Lower lobe of right lung (tissue), 2 donors: ENCODE measurements at places on chromosomes 5 and 9. TPM values are rescaled to one million over a fixed set of nuclear protein-coding genes. Genes with fewer than 3 reads are reported as not detected.

DNA sequence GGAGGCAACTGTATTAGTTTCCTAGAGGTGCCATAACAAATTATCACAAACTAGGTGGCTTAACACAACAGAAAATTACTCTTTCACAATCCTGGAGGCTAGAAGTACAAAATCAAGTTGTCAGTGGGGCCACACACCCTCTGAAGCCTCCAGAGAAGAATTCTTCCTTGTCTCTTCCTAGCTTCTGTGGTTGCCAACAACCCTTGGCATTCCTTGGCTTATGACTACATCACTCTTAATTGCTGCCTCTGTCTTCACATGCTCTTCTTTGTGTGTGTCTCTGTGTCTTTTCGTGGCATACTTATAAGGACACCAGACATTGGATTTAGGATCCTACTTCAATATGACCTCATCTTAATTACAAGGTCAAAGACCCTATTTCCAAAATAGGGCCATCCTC lies 327.5 kb downstream of the CHSY3 start:
- no peak for DNase-seq

GRCh38 chr9:18608371-18608770 lies 134.4 kb downstream of the ADAMTSL1 start:
- DNase-seq = no peak

Gene PRRX2
- 2.5 TPM for total RNA-seq

DNA sequence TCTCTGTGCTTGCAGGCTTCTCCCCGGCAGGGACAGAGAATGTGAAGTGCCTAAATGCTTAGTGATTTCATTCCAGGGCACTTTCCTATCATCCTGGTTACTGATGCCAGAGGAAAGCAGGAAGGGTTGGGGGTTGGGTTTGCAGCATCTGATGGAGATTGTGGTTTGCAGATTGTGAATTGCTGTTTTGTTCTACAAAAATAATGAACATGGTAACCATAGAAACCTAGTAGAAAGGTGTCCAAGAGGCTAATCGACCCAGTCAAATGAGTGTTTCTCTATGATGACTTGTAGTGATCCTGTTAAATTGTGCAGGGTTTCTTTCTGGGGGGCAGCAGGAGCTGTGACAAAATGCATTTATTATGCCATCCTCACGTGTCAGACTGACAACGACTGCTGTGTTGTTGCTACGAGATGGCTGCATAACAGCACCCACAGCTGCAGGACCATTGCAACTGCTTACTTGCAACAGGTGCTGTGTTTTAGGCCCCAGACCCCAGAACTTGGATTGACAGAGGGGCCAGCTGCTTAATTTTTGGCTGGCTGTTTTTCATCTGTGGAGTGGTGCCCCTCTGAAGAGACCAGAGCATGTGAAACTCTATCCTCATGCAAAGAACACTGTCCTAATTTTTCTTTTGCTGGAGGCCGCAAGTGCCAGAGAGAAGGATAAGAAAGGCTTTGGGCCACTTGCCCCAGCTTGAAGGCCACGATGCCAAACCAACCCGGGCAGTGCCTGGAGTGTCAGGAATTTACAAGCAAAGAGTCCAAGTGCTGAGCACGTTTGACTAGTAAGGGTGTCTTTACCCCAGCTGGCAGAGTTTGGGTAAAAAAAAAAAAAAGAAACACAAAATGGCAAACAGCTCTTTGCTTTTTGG lies 397.8 kb downstream of the GADD45G start:
- DNase-seq = no peak

DNA sequence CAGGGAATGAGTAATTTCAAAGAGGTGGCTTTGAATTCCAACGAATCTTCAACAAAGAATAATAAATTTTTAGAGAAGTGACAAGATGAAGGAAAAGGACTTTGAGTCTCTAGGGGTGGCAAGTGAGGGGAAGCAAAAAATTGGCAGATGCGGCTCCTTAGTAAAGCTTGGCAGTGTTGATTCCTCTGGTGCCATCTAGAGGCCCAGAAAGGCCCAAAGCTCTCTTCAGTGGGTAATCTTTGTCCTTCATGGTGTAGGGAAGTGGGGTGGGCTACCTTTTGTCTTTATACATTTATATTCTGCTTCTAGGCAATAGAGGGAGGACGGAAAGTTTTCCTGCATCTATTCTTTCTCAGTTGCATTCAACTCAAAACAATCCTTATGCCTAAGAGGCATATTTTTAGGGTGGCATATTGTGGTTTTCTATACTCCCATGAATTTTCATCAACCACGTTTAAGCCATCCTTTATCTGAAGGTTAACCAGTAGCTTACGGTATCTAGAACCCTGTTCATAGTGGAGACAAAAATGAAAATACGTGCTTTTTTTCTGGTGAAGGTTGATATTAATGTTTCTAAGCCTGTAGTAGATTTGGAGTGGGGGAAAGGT lies 17.5 kb upstream of the ROPN1L start:
- DNase-seq = no peak

GRCh38 chr5:111968459-111968858 lies 211.5 kb upstream of the NREP start:
- DNase-seq = no peak

Gene SGCD
- total RNA-seq = 6.0 TPM

- DNase-seq = peak; percentile 86
Measured at GRCh38 chr5:150734579-150735384, 24.0 kb downstream of the DCTN4 start.

Gene OLFM1
- total RNA-seq = 24.1 TPM

DNA sequence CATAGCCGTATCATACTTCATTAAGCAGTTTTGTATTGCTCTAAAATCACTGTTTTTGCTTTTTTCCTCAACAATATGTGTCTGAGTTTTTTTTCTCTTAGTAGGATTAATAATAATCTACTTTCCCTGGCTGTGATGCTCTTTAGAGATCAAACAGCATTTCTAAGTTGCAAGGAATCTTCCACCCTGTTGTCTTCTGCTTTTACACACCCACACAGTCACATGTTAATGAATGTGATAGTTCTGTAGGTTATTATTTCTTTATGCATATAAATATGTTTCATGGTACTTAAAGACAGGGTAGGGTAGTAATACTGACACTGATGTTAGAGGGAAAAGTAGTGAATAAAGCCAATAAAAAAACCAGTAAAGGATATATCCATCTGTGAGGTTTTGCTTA lies 29.3 kb downstream of the SLC44A1 start:
- DNase-seq = no peak

DNA sequence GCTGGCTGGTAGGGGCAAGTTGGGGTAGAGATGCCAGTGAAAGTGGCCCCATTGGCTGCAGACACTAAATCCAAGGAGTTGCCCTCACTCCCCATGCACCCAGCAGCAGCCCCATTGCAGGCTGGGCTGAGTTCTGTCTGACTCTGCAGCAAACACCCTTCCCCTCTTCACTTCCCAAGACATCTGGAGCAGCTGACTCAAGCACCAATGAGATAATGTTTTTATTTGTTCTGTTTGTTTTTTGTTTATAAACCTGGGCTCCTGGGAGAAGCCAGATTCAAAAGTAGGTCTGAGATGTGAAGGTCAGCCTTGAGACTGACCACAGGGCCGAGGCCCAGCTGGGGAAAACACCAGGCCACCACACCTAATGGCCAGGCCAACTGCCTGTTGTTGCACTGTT lies 545.9 kb upstream of the KLF4 start:
- DNase-seq = no peak

GRCh38 chr5:74250304-74251102 lies 390.0 kb downstream of the ENC1 start:
- DNase-seq = no peak

Gene RAB24
- total RNA-seq = 41.6 TPM

DNA sequence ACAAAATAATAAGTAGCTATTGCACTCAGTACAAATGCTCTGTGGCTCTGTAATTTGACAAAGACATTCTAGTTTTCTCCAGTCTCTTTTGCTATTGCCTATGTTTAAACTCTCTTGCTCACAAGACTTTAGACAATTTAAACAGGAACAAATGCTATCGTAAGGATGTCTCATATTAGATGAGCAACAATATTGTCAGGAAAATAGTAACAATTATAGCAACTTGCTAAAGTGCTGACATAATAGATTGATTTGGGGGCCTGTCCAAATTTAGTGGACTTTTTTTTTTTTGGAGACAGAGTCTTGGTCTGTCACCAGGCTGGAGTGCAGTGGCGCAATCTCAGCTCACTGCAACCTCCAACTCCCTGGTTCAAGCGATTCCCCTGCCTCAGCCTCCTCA lies 11.8 kb downstream of the KIF2A start:
- DNase-seq = no peak

Gene SLC36A3
- not detected for total RNA-seq

GRCh38 chr5:147190331-147190730 lies 44.5 kb upstream of the STK32A start:
- DNase-seq = no peak

DNA sequence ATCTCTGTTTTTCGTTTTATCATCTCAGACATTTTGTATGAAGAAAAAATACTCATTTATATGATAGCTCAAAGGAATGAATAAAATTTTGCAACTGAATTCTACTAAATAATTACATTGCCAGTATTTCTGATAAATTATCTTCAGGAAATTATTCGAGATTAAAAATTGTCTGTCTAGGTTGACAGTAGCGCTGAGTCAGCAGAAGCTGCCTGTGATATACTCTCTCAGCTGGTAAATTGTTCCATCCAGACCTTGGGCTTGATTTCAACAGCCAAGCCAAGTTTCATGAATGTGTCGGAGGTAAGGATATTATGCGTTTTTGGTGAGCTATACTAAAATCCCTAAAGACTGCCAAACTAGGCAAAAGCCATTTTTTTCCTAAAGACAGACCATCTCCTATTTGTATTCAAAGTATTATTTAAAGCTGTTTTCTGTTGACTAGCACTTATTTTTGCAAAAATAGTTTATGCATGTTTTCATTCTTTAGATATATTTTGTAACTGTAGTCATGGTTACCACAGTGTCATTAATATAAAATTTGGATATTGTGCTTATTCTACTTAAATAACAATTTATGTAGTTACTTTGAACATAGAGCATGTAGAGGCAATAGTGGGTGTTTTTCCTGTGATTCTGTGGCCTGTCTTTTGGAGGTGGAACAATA lies 17.4 kb downstream of the LECT2 start:
- no peak for DNase-seq

Gene ENTPD2
- 0.62 TPM for total RNA-seq

GRCh38 chr5:84650429-84650828 lies 265.7 kb upstream of the EDIL3 start:
- no peak for DNase-seq

DNA sequence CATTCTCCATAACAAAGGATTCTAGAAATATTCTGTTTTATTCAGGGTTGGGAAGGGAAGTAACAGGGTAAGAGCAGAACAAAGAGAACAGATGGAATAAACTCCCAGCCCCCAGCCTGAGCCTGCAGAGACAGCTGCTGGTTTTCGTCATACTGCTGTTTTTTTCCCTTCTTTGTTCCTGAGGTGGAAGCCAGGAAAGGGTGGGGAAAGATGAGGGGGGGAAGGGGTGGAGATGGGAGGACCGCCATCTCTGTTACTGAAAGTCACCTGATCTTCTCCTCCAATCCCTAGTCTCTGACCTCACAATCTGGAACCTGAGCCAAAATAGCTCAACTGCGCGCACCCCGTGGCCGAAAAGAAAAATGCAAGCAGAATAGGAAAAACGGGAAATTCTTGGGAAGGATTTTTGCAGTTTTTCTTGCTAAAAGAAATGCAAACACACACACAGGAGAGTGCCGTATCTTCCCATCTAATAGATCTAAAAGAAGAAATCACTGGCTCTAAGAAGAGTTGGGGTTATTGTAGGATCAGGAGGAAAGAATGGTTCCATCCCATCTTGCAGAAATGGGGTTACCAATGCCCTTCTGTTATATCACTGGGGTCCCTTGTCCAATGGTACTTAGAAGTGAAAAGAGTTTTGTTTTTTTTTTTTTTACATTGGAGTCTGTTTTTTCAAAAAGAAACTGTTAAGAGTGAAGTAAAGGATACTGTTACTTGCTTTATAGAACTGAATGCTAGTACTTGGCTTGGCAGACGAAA lies 57.9 kb downstream of the DIAPH1 start:
- peak; percentile 60 for DNase-seq

Gene QRFP
- total RNA-seq = not detected

DNA sequence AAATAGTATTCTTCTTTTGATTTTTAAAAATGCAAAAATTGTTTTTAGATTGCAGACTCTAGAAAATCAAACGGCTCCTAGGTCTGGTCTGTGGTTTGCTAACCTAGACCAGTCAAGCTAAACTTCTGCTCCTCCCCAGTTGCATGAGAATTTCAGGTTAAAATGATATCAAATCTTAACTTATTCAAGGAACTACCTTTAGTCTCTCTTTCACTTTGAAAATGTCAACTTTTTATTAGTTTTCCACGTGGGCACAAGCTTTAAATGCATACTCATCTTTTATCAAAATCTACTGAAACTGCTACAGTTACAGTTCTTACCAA lies 8.8 kb downstream of the CAMK4 start:
- DNase-seq = no peak

DNA sequence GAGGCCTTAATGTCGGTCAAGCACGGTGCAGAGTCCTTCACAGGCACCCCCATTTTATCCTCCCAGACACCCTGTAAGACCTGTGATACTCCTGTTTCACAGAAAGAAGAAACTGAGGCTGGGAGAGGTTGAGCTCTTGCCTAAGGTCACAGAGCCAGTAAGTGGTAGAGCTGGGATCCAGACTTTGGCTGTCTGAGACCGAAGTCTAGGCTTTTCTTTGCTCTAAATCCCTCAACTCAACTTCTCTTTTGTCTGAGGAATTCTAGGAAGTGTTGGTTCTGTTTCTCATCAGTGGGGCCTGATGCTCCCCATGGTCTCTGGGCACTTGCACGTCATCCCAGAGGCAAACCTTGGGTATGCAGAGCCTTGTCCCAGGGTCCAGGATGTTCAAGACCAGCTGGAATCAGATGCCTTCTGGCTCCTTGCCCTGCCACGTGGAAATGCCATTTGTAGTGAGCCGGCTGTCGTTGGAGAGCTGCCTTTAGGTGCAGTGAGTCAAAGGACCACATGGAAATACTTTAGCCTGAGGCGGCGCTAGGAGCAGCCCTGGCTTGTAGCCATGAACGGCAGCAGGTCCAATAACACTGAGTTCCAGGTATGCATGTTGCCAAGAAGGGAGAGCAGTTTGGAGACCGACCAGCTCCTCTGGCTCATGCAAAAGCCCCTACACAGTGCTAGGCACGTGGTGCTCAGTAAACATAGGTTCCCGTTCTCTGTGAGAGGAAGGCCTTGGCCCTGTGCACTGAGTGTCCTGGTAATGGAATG lies 9.2 kb downstream of the DCANP1 start:
- no peak for DNase-seq

GRCh38 chr9:81782313-81782995 lies 93.1 kb upstream of the TLE1 start:
- no peak for DNase-seq

DNA sequence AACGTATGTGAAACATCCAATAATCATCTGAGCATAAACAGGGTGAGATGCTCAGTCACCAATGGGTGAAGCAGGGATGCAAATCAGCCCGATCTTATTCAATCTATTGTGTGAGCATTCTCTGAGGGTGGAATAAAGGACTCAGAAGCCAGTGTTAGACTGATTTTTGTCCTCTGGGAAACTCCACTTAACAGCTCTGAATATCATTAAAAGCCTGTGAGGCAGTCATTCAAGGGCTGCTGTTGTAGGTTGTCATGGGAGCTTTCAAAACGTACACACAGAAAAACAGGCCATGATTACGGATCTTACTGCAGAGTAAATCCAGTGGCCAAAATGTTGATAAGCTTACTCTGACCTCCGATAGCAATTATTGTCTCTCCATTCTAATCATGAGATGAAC lies 266.5 kb upstream of the EFNA5 start:
- DNase-seq = no peak
